ENCODE measurements at places on chromosomes 7 and 10. TPM values are rescaled to one million over a fixed set of nuclear protein-coding genes. Genes with fewer than 3 reads are reported as not detected.

- DNase-seq: no peak
Measured at GRCh38 chr7:48424731-48425130, 253.5 kb downstream of the ABCA13 start.

GRCh38 chr7:22884911-22885788, 62.5 kb upstream of the TOMM7 start:
- DNase-seq: no peak

DNA sequence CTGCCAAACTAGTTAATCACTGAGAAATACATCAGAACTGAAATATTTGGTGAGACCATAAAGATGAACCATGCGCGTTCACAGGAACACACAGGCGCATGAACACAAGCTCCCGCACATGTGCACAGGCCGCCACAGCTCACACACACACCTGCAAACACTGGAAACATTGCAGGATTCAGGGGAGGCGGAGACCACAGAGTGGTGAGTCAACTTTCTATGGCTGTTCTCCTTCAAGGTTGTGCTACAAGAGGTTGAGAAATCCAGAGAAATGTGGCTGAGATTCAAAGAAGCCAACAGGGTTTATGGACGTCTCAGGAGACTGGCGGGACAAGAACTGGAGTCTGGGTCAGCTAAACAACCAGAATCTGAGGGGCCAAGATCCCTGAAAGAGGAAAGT, 17.8 kb downstream of the ESYT2 start:
- no peak for DNase-seq

GRCh38 chr7:44143646-44144250, 2.6 kb upstream of the MYL7 start:
- DNase-seq: no peak

DNA sequence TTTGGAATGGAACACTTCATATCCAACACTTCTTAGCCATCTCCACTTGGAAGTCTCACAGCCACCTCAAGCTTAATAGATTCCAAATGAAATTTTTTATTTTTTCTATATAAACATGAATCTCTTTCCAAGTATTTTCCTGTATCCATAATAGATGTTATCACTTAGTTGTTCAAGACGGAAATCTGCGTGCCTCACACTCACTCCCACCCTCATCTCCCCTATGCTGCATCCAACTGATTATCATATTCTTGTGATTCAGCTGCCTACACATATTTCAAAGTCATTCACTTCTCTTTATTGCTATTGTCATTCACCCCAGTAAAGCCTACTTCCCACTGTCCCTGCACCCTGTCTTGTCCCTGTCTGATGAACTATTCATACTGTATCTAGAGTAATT, 70.2 kb upstream of the MKX start:
- no peak for DNase-seq

- DNase-seq: no peak
Measured at GRCh38 chr10:35605191-35605590, at the start of gene GJD4. Gene GJD4 (plus strand): TSS chr10:35605341. CDS start chr10:35605568, 227 bp downstream.

- DNase-seq: no peak
Measured at GRCh38 chr10:50882540-50882983, 2.9 kb downstream of the A1CF start.

- DNase-seq: peak; percentile 37
Measured at GRCh38 chr7:5396542-5396941, 27.1 kb downstream of the TNRC18 start.

DNA sequence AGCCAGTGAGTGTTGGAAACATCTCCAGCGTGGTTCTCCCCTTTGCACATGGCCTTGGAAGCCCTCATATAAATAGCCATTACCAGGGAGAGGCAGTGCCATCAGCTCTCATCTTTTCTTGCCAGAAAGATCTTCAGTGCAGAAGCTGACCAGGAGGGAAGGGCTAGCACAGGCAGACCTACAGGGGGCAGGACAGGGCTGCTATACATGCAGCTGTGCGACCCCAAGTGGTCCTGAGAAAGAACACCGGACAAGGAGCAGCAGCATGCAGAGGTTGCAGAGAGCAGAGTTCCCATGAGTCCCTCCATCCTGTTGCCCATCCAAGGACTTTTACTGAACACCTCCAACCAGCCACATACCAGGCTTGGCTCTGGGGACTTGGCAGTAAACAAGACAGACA, 17.1 kb downstream of the GRID1 start:
- no peak for DNase-seq

DNA sequence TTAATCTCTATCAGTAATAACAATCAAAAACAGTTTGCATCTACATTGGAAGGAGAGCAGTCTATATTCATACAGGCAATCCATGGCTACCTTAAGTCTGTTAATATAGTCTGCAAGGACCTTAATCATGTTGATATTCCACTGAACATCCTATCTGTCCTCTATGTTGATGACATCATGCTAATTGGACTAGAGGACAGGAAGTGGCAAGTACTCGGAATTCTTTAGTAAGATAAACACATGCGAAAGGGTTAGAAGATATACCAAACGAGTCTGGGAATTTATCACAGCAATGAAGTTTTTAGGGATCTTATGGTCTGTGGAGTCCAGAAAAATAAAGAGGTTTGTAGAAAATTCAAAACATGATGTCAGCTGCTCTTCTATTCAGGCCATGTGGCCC, 11.3 kb upstream of the SAMD9L start:
- no peak for DNase-seq

- peak; percentile 67 for DNase-seq
Measured at GRCh38 chr10:72335394-72336258, 19.1 kb downstream of the DNAJB12 start.

DNA sequence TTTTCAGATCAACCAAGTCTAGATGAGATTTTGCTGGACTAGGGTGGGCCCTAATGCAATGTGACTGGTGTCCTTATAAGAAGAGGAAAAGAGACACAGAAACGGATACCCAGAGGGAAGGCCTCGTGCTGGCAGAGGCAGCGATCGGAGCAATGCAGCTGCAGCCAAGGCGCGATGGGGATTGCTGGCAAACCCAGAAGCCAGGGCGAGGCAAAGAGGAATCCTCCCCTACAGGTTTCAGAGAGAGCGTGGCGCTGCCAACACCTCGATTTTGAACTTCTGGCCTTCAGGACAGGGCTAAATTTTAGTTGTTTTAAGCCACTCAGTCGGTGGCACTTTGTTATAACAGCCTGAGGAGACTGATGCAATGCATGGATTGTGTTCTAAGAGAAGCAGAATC, 157.1 kb upstream of the RHEB start:
- no peak for DNase-seq

GRCh38 chr10:132574783-132575319, 37.3 kb downstream of the INPP5A start:
- DNase-seq: no peak

DNA sequence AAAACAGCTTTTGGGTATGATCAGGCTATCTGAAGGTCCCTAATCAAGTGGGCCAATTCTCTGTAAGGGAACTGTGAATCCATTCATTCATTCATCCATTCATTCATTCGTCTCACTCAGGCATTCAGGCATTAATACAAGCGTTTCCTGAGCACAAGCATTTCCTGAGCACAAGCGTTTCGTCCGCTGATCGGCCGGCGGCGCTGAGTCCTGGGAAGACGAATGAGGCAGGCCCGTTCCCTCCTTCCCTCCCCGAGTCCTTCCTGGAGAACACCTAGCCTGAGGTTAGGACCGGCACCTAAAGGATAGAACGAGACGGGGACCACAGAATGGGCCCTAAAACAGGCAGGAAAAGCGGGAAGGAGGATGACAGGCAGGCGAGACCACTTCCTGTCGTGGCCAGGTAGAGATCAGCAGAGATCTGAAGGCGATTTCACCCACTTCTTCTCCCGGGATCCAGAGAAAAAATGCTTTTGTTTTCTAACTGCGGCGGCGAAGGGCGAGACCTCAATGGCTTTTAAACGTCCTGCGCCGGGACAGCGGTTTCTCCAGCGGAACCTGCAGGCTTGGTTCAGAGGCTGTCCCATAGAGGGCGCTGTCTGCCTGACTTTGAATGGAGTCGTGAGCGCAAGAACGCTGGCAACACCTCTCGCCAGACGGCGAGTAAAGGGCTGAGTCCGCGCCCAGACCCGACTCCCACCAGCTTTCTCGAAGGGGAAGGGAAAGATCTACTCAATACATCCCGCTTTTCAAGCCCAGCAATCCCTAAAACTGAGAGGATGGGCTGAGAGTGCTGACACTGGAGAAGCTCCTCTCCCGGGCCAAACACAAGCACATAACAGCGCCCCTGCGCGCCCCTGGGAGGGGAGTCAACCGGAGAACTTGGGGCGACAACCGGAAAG, 2.9 kb upstream of the HMX3 start:
- DNase-seq: peak; percentile 73

FXYD4 gene
- not detected for total RNA-seq

ZNF467 gene
- total RNA-seq: 2.5 TPM

GPR22 gene
- not detected for total RNA-seq

GPRIN2 gene
- total RNA-seq: not detected

RGR gene
- total RNA-seq: not detected

MCM7 gene
- total RNA-seq: 64.6 TPM

MYL10 gene
- total RNA-seq: not detected

DLX5 gene
- not detected for total RNA-seq

LRRC4 gene
- 1.2 TPM for total RNA-seq
